ENCODE measurements at places on chromosomes 16 and 17. TPM values are rescaled to one million over a fixed set of nuclear protein-coding genes. Genes with fewer than 3 reads are reported as not detected.

The CHST5 gene
- total RNA-seq, result 1.3 TPM

DNA sequence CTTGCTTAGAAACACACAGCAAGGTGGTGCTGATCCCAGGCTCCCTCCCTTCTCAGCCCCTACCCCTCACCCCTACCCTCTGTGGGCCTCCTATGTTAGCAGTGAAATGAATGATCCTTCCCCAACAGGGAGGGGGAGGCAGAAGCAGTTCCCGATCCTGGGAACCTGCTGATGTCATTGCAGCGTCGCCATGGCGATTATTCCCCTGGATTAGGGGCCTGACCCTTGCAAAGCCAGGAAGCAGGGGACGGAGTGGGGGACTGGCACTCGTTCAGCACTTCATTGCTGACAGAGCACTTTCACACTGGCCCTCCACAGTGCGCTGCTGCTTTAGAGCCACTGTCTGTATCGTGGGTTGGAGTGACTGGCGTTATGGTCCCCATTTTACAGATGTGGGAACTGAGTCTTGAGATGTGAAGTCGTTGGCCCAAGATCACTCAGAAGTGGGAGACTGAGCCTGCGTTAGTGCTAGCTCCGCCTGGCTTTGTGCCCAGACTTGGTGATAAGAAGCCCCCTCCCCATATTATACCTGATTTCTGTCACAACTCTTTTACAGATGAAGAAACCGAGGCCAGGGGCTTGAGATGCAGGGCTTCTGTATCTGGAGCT lies 26.6 kb downstream of the LASP1 start:
- no peak for ATAC-seq

DNA sequence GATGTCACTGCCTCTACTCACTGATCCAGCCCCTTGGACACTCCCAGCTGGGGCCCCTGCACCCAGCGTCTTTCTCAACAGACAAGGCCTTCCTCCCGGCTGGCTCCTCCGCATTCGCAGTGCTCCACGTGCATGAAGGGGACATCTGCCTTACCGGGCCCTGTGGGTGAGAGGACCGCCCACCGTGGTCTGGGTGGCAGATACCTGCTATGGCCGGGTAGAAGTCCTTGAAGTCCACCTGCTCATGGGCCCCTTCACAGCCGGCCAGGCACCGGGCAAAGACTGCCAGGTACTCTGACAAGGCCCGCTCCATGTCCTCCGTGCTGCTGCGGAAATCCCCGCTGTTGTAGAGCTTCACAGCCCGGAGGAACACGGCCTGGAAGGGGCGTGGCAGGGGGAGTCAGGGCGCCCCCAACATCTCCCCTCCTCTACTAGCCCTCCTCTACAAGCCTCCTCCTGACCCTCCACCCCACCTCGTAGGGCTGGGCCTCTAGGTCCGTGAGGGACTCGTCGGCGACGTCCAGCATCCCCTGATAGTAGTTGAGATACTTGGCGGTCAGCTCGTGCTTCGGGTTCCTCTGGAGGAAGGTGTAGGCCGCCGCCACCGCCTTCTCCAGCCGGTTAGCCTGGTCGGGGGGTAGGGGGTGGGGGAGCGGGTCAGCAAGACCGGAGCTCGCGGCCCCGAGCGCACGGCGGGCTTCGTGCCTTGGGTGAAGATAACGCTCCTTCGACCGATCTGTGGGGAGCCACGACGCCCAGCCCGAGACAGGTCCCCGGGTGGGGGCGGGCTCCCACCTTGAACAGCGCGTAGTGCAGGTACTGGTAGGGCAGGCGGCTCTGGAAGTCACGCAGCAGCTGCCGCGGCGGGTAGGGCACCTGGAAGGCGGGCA lies 845 bp downstream of the P3H4 start:
- no peak for ATAC-seq

The ITGAD gene
- total RNA-seq, result not detected

Data from motor neuron (in vitro differentiated cells).